Caki2 (cell line): ENCODE measurements at places on chromosomes 2 and 18.

DNA sequence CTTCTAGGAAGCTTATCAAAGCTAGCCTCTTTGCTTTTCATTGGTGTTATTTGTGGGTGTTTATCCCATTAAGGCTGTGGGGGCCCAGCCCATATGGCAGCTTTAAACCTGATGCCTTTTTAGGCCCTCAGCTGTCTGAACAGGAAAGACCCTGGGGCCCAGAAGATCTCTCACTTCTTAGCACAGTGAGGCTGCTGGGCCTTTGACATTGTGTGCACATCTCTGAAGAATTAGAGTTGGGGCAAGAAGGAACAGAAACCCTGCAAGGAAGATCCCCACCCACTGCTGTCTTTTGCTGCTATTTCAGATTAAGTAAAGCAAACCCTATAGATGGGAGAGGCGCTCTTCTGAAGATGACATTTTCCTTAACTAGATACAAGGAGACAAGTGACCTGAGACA is 250.0 kb downstream of the SMAD2 start:
- no peak for DNase-seq

DNA sequence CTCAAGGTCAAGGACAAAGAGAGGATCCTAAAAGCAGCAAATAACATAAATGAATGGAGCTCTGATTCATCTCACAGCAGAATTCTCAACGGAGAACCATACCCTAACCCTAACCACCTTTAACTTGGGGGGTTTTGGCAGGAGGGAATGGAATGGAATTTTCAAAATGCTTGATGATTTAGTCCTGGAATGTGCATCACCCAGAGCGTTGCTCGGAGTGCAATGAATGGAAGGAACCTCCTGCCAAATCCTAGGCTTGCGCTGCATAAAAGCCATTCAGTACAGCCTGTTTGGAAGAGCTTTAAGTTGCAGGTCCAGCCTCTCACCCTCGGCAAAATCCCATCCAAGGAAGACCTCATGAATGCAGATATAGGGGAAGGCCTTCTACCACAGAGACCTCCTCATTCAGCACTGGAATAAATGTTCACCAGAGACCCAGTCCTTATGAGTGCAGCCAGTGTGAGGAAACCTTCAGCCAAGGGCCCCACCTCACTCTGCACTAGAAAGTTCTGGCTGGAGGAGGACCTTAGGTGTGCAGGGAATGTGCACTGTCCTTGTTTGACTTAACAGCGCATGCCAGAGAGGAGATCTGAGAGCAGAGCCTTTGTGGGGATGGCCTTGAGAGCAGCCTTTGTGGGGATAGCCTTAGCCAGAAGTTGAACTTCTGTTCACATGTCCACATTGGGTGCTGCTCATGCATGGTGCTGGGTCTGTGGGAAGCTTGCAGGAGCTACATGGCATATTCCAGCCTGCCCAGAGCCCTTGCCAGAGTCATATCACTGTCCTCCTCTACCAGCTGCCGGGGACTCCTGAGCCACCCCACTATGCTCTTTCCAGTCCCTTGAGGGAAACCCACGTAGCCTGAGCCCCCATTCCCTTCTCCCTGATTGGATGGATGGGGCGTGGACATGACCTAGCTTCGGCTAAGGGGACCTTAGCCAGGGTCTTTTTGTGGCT is 30.5 kb downstream of the ASB1 start:
- DNase-seq = no peak

- peak; percentile 92 for DNase-seq
Measured at GRCh38 chr2:10405448-10405847, 42.7 kb downstream of the ODC1 start.

DNA sequence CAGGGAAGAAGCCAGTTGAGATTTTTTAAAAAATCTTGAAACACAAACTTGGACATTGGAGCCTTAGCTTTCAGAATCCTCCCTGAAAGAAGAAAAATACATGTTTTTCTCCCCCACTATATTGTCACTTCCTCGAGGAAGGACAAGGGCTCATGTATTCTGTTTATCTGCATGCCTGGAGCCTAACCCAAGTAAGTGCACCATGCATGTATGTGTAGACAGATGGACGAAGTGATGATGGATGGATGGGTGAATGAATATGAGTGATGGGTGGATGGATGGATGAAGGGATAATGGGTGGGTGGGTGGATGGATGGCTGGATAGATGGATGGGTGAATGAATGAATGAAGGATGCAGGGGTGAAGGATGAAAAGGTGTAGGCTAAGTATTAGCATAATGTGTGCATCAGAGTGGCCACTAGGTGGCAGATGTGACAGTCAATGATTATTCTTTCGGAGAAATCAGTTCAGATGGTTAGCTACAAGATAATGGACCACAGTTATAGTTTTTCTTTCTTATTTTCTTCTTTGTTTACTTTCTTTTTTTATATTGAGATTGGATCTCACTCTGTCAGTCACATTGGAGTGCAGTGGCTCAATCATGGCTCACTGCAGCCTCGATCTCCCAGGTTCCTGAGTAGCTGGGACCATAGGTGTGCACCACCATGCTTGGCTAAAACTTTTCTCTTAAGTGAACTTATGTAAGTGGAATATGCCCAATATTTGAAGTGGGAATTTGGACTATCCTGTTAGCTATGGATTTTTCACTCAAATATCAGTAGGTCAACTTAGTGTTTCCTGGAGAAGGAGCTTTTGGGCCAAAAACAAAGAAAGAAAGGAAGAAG is 18.5 kb upstream of the CCDC93 start:
- DNase-seq = peak; percentile 23
